ENCODE measurements at places on chromosomes 4 and X. TPM values are rescaled to one million over a fixed set of nuclear protein-coding genes. Genes with fewer than 3 reads are reported as not detected.

Gene NUDT11
- 0.27 TPM for total RNA-seq

Gene OGT
- 557 TPM for total RNA-seq

Gene F8A3
- total RNA-seq: 4.8 TPM

Gene SOWAHD
- not detected for total RNA-seq

GRCh38 chr4:183434666-183435190, 9.7 kb upstream of the CDKN2AIP start:
- H3K4me1 ChIP-seq: peaks cover 25% of the 10 kb centered on the region
- H3K27me3 ChIP-seq: peaks cover 2% of the 10 kb centered on the region
- no peak for DNase-seq
- H3K4me3 ChIP-seq: no peak overlapping the region

DNA sequence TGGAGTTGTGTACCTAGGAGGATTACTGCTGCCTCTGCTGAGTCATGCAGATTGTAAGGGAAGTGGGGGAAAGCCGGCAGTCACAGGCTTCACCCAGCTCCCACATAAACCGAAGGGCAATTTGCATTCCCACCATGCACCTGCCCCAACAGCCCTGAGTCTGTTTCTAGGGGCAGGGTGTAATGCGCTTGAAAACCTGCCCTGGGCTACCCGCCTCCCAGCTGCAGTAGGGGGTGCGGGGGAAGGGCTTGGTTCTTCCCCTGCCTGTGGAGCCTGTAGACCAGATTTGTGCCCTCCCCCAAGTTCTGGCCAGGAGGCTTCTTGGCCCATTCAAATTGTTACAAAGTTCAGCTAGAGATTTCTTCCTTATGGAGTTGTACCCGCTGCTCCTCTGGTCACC, 269.2 kb upstream of the DDX53 start:
- no peaks in the 10 kb centered on the region for H3K4me1 ChIP-seq
- H3K27ac ChIP-seq: no peak overlapping the region
- H3K36me3 ChIP-seq: no peaks in the 10 kb centered on the region
- DNase-seq: no peak
- H3K27me3 ChIP-seq: no peaks in the 10 kb centered on the region

DNA sequence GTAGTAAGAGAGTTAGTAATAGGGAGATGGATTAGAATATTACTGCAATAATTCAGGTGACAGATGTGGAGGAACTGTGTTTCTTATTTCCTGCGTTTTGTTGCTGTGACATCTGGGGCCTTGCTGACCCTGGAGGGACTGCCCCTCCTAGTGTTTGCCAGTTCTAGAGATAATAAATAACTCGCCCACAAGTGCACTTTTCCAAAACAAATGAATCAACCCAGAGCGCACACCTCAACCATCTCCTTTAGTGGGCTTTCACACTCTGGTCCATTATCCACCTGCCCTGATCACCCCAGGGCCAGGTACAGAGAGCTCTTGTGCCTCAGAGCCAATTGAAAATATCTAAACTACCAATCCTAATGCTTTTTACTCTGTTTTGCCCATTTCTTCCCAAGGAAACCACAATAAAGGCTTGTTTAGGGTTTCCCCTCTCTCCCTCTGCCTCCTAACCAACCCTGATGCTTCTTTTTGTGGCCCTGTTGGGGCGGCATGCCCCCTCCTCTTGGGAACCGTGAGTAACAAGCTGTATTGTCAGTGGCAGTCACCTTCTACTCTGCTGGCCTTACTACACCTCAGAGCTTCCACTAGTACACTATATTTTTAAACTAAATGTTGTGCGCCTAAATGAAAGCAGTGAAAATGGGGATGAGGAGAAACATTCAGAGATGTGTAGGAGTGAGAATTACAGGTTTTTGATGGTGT, 270.5 kb downstream of the TENM3 start:
- no peaks in the 10 kb centered on the region for H3K4me1 ChIP-seq
- H3K36me3 ChIP-seq: no peaks in the 10 kb centered on the region
- DNase-seq: no peak
- no peak overlapping the region for H3K4me3 ChIP-seq
- H3K27ac ChIP-seq: no peak overlapping the region
- H3K27me3 ChIP-seq: no peaks in the 10 kb centered on the region

DNA sequence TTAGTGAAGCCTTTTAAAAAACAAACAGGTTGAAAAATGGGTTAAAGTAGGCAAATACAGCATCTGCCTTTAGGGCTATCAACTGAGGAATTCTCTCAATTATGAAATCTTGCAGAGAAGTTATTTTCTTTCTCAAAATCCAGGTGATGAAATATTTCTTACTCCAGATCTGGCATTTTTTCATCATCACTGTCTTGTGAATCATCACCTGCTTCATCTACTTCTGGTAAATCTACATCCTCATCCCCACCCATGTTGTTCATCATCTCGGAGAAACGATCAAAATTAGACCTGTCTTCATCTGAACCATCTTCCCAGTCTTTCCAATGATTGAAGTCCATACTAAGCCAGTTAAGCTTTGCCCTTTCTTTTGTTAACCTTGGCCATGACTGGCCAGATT, 33.3 kb upstream of the HPF1 start:
- H3K4me3 ChIP-seq: no peak overlapping the region
- H3K27ac ChIP-seq: no peak overlapping the region
- H3K27me3 ChIP-seq: peaks cover 21% of the 10 kb centered on the region
- H3K36me3 ChIP-seq: no peaks in the 10 kb centered on the region

DNA sequence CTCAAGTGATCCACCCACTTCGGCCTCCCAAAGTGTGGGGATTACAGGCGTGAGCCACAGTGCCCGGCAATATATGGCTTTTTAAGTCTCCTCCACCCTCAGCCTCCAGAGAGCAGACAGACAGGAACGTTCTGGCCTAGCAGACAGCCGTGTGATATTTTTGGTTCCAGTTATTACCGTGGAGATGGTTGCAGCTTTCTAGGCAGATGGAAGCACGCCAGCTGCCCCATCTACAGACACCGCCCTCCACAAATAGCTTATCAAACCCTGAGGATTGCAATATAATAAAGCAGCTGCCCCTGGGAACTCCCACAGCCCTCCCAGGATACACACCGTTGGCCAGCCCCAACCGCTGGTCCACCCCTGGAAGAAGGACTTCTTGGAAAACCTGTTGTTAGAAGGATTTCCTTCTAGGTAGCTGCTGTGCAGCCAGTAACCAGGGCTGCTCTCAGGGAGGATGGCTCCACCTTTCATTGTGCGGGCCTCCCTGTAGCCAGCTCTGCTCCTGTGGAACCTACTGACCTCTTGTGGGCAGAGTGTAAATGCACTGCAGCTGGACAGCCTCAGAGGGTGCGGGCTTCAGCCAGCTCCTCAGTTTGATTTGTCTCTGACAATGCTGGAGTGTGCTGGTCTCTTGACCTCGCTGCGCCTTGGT, 44.0 kb downstream of the SLC25A5 start:
- H3K27me3 ChIP-seq: no peaks in the 10 kb centered on the region
- H3K4me1 ChIP-seq: no peaks in the 10 kb centered on the region
- H3K27ac ChIP-seq: no peak overlapping the region
- no peak for DNase-seq

DNA sequence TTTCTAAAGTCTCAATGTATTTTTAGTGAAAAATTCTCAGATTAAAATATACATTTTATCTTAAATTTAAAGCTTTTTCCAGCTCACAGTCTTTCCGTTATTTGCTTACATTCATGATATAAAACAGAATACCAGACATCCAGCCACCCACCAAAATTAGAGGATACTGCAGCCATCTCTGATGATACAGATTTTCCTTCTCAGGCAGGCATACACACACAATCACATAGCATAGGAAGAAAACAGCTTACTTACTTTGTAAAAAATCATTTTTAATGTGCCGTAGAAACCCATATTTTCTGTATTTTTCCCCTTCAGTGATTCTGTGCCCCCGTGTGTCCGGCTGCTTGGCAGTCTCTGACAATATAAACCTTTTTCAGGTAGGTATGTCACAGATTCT, 183.7 kb downstream of the FBXW7 start:
- no peak for DNase-seq
- no peaks in the 10 kb centered on the region for H3K27me3 ChIP-seq
- no peaks in the 10 kb centered on the region for H3K36me3 ChIP-seq
- H3K27ac ChIP-seq: no peak overlapping the region
- H3K4me3 ChIP-seq: no peak overlapping the region
